Erythroblast (primary cell): ENCODE measurements at places on chromosomes 2 and 18.

GRCh38 chr2:117770730-117771129 lies 43.8 kb upstream of the DDX18 start:
- DNase-seq = no peak

DNA sequence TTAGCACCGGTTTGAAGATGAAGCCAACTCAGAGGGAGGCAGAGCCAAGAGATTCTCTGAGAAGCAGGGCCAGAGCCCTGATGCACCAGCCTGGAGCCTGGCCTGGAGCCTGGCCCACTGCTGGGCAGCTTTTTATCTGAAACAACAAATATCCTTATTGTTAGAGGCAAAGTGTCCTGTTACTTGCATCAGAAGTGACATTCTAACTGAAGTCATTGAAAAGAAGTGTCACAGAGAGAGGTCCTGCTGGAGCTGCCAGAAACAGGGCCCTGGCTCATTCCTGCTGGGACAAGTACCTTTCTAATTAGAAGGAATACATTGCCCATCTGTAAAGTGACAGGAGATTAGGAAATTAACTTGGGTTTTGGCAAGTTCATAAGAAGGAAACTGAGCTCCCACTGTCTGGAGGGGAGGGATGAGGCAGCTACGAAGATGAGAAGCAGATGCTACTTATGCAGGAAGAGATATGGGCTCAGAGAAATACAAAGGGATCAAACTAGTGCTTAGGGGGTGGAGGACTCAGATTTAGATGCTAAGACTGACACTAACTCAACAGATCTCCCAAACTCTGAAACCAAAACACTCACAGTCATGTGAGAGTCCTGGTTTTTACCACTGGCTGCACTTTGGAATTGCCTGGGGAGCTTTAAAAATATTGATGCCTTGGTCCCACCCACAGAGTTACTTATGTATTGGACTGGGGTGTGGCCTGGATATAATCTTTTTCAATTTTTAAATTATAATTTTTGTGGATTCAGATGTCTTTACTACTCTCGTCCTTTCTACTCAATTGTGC lies 11.0 kb upstream of the HK2 start:
- no peak for DNase-seq

DNA sequence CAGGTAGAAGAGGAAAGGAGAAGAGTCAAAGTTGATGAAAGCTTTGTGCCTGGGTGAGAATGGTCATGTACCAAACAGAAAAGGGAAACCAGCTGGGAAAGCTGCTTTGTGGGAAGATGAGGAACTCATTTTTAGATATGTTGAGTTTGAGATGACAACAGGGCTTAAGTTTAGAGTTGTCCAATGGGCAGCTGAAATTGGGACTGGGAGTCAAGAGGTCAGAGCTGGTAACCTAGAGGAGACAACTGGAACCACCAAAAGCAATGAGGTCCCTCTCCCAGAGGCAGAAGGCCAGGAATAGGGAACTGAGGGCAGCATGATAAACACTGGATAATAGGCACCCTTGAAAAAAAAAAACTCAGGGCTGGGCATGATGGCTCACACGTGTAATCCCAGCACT lies 48.8 kb downstream of the SLC4A1AP start:
- no peak for DNase-seq

GRCh38 chr2:133602538-133602937 lies 34.3 kb upstream of the NCKAP5 start:
- DNase-seq = no peak

- DNase-seq = no peak
These were observed 21.5 kb upstream of the PDE1A start for GRCh38 chr2:182448371-182448770.

DNA sequence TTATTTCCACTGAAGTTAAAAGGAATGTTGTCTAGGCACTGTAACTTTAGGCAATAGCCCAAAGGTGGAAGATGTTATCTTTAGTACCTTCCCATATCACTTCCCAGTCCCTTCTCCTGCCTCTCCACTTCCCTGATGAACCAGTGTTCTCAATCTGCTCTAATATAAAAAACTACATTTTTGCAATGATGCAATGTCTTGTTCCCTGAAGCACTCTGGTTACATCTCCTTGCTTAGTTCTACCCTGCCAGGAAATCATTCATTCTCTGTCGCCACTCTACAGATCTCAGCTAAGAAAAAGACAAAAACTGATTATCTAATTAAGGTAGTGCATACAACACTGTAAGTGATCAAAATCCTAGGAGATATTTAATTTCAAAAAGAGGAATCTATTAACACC lies 71.3 kb downstream of the BAZ2B start:
- DNase-seq = no peak

- no peak for DNase-seq
These were observed 186.6 kb downstream of the NRP2 start for GRCh38 chr2:205868773-205869333.

- no peak for DNase-seq
These were observed 170.5 kb downstream of the ZBTB7C start for GRCh38 chr18:48238636-48239035.

DNA sequence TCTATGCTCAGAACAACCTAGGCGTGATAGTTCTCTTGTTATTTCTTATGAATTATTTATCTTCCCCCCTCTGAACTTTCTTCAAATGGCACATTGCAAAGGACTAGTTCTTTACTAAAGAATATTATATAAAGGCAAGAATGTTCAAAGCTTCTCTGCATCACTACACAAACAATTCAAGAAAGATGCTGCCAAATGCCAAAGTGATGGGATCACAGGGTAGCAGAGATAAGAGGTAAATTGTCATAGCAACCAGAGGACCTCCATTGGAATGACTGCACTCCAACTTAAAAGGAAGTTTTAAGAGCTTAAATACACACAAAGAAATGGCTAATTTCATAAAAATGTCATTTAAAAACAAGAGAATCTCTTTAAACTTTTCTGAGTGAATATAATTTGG lies 72.8 kb downstream of the AQP4 start:
- DNase-seq = no peak

GRCh38 chr2:225353579-225354085 lies 45.9 kb upstream of the NYAP2 start:
- no peak for DNase-seq

GRCh38 chr18:31658670-31659575 lies 25.5 kb downstream of the B4GALT6 start:
- no peak for DNase-seq

DNA sequence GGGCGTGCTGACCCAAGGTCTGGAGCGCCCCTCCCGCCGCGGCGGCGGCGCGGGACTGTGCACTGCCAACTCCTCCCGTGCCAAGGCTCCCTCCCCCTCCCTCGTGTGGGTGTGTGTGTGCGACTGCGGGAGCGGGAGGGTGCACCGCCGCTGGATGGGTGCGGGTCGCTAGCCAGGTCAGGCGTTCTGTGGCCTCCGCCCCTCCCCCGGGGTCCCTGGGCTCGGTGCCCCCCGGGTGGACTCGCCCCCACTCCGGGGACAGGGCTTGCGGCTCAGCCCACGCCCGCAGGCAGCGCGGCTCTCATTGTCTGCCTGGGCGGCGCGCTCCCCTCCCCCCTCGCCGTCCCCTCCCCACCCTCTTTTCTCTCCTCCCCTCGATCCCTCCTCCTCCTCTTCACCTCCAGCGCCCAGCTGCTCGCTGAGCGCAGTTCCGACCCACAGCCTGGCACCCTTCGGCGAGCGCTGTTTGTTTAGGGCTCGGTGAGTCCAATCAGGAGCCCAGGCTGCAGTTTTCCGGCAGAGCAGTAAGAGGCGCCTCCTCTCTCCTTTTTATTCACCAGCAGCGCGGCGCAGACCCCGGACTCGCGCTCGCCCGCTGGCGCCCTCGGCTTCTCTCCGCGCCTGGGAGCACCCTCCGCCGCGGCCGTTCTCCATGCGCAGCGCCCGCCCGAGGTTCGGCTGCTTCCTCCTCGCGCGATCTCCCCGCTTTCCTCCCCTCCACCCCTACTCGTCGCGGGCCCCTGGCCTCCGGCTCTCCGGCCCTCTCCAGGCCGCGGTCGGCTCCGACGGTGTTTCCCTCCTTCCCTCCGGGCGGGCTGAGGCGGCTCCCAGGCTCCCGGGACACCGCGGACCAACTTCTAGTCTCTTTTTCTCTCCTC lies at the start of gene GATA6:
GATA6 (plus strand) TSS at position 579 of the 878 bp plus-strand sequence. CDS start 1,556 bp downstream, outside the sequence.
- peak; percentile 68 for DNase-seq

DNA sequence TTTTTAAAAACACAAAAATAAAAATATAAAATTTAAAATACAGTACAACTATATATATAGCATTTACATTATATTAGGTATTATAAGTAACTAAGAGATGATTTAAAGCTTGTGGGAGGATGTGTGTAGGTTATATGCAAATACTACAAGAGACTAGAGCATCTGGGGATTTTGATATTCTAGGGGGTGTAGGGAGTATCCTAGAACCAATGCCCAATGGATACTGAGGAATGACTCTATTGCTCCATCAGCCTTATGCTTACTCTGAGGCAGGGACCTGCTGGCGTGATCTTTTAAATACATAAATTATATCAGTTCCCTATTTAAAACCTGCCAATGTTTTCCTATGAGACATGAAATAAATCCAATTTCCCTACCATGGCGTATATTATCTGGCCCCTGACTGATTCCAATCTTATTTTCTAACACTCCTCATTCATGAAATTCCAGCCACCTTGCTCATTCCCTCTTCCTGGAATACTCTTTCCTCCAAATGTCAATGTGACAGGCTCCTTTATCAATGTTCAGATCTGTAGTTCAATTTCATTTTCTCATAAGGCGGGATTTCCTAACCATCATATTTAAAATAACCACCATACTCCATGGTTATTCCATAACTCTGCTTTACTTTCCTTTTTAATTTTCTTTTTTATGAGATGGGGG lies 22.2 kb downstream of the SP3 start:
- DNase-seq = no peak

- DNase-seq = no peak
These were observed 1992.5 kb upstream of the PIK3C3 start for GRCh38 chr18:39962546-39962945.

- no peak for DNase-seq
These were observed 72.8 kb downstream of the UPP2 start for GRCh38 chr2:158174495-158174894.

- no peak for DNase-seq
These were observed 73.2 kb downstream of the DOCK10 start for GRCh38 chr2:224969095-224969494.

GRCh38 chr2:127453392-127454171 lies 35.4 kb downstream of the PROC start:
- peak; percentile 44 for DNase-seq

- no peak for DNase-seq
These were observed 330.4 kb downstream of the LPIN1 start for GRCh38 chr2:12076810-12077209.

GRCh38 chr18:8391068-8391467 lies 218.2 kb upstream of the RAB12 start:
- no peak for DNase-seq

GRCh38 chr2:120440521-120441350 lies 94.8 kb downstream of the INHBB start:
- DNase-seq = no peak

DNA sequence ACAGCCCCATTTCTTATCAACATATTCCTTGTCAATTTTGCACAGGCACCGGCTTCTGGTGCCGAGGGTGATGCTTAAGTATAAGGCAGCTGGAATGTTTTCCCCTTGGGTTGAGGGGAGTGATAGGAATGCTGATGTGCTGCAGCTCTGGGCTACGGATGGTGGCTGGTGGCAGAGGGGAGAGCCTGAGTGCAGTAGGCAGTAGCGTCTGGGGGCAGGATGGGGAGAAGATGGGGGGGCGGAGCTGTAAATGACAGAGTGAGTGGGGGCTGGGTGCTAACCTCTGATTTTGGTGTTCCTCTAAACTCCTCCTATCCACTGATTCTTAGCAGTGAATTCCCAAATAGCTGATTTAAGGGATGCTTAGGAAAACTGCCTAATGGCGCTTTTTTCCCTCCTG lies 20.7 kb downstream of the TMEM178A start:
- no peak for DNase-seq

DNA sequence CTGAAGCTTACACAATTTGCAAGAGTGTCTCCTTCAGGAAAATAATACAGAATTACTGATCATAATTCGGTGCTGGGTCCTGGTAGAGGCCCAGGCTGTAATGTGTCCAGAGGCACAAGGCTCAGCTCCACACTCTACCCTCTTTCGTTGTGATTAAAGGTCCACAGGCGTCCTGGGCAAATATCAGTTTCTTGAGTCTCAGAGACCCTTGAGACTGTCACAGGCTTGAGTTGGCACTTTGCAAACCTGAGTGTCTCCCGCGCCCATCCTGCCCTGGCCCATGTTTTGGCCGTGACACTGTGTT lies 46.9 kb upstream of the SMAD7 start:
- DNase-seq = no peak

- no peak for DNase-seq
These were observed 553.8 kb downstream of the PIK3C3 start for GRCh38 chr18:42508683-42509296.

DNA sequence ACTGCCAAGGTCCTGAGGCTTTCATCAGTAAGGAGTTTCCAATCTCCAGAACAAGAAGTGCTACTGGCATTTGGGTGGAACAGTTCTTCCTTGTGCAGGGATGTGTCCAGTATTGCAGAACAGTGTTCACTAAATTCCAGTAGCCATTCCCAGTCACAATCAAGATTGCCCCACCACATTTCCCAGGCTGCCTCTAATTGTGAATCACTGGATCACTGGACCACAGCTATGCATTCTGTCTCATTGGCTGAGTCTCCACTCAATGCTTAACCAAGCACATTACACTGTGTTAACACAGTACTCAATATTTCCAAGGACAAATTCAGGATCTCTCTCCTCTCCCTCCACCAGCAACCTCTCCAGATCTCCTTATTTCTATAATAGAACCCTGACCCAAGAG lies 160.2 kb upstream of the CCDC150 start:
- no peak for DNase-seq

GRCh38 chr2:16485251-16485650 lies 180.4 kb downstream of the CYRIA start:
- no peak for DNase-seq

- DNase-seq = no peak
These were observed 65.3 kb downstream of the WDPCP start for GRCh38 chr2:63522950-63523349.

DNA sequence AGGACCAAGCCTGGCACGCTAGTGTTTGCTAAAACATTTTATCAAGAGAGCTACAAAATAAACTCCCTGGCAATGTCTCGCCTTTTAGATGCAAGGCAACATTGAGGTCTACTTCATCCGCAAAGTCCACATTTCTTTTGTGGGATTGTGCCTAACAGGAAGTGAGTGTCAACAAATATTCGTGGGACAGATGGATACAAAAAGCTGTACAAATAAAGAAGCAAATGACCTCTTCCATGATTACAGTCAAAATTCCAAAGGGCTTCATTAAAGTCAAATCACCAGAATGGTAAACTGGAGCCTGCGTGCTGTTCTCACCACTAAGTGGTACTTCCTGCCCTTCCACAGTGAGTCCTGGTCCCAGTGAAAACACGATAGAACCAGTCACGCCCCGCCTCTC lies 40.4 kb downstream of the L3MBTL4 start:
- no peak for DNase-seq

- DNase-seq = no peak
These were observed 1.6 kb downstream of the ATOH8 start for GRCh38 chr2:85755122-85756027.

GRCh38 chr2:238415036-238415764 lies 11.5 kb upstream of the ASB1 start:
- DNase-seq = no peak

- DNase-seq = no peak
These were observed 310.8 kb downstream of the TGIF1 start for GRCh38 chr18:3760741-3761140.

GRCh38 chr18:36396190-36396589 lies 98.7 kb downstream of the FHOD3 start:
- DNase-seq = peak; percentile 26

- no peak for DNase-seq
These were observed 271.9 kb downstream of the GPD2 start for GRCh38 chr2:156708051-156708450.
